Left hindlimb (tissue), 1 donor: ENCODE measurements at places on chromosomes 4 and X.

DNA sequence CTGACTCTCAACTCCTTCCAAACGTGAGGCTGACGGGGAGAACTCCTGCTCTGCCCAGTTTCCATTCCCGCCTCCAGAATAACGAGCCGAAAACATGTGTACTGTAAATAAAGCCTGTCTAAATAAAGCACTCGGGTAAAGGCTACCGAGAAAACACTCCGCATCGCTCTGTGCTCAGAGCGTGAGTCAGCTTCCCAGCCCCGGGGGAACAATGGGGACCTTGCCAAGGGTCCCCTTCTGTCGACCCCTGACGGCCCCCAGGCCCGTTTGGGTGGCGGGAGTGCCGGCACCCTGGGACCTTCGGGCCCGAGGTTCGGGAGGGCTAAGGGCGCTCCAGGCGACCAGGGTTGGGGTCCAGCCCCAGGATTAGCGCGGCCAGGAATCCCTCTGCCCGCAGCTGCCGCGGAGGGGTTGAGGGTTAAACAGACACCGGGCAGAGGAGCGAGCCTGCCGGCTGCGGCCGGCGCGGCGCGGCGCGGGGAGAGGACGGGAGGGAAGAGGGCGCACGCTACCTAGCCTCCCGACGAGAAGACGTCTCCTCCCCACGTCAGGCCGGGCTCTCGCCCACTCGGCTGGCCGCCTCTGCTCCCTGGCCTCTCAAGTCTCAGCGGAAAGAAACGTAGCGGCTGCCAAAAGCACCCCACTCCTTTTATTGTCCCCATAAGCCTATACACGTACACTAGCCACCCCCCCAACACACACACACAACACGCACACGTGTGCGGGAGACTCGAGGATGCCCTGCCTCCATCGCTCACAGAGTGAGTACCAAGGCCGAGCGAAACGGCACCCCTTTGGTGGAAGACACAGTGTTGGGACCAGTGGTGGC is 85.5 kb downstream of the BCOR start:
- no peak for DNase-seq

DNA sequence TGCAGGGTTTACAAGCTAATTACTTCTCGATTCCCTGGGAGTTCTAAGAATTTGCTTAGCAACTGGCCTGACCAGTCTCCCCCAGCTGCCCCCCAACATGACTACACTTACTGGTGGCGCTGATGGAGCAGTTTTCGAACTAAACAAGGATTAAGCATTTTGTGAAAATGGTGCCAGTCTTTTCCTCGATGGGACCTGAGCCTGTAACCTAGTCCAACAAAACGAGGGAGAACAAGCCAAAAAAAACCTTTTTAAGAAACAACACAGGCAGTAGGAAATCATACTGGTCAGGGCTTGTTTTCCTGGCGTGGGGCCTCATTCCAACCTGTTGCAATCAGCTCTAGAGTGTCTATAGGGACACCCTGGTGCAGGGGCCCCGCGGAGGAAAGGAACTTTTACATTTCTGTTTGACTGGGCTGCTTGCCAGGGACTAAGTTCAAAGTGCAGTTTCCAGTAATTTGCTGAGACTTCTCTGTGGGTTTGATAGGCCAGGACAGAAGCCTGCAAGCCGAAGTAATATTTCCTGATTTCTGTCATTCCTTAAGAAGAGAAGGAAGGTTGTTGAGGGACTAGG is 158.7 kb downstream of the SPRY1 start:
- DNase-seq, result peak; percentile 89

GRCh38 chrX:1582686-1583437 is 8.5 kb upstream of the AKAP17A start:
- no peak for DNase-seq

GRCh38 chrX:14872355-14872754 is 514 bp downstream of the FANCB start:
- no peak for DNase-seq

- DNase-seq, result no peak
These were observed 26.7 kb upstream of the CLDN34 start for GRCh38 chrX:9940421-9940820.

- DNase-seq, result no peak
These were observed 10.5 kb upstream of the UBE2NL start for GRCh38 chrX:143873343-143873742.

DNA sequence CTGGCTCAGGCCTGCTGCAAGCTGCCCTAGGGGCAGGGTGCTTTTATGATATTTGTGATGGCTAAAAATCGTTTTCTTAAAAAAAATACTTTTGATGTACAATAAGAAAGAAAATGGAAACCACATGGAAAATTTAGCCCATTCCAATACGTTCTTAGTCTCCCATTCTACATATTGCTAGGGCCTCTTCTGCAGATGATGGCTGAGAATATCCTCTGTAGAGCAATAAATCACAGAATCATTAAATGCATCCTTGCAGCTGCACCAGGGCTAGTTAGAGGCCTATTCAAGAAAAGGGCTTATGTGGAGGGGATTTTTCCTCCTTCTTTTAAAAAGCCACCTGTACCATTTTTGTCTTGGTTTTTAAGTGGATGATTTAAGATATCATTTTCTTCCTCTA is 97.6 kb upstream of the C1GALT1C1 start:
- no peak for DNase-seq

- no peak for DNase-seq
These were observed 59.7 kb downstream of the HADH start for GRCh38 chr4:108049406-108049805.

- DNase-seq, result peak; percentile 63
These were observed 13.3 kb upstream of the CD99 start for GRCh38 chrX:2677764-2678163.

DNA sequence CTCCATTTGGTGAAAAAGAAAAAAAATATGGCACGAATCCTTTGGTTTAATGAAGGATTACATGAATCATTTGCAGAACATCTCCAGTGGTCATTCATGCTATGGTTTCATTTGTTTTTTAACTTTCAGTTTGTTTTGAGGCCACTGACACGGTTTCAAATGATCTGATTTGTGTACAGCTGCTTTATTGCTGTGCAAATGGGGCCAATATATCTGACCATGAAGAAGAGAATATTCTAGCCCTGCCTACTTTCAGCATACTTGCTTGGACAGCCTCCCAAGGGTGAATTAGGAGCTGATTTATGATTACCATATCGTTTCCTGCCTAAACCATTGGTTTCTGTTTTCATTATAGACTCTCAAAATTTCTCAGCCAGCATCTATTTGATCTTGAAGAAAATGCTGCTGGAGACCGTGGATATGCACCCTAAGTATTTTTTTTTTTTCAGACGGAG is 30.7 kb downstream of the SPARCL1 start:
- no peak for DNase-seq

DNA sequence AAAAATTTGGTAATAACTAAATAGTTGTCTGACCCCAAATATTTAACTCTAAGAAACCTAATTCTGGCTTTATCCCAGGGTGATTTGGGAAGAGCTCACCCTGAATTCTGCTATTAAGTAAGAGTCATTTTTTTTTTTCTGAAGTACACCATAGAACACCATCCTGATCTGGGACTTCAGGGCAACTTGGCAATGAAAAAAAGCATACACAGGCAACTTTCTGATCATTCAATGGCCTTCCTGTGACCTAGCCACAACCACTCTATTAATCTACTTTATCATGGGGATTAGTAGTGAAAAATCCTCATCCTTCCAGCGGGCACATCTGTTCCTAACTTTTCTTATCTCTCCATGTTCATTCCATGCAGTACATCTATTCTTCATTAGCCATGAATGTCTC is 333.2 kb upstream of the MAD2L1 start:
- no peak for DNase-seq

DNA sequence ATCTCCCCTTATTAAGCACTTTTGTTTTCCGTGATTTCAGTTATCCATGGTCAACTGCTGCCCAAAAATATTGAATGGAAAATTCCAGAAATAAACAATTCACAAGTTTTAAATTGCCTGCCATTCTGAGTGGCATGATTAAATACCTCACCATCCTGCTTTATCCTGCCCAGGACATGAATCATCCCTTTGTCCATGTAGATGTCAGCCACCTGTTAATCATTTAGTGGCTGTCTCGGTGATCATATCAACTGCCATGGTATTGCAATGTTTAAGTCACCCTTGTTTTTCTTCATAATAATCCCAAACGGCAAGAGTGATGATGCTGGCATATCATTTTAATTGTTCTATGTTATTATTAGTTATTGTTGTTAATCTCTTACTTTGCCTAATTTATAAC is 79.8 kb upstream of the LHFPL1 start:
- no peak for DNase-seq

DNA sequence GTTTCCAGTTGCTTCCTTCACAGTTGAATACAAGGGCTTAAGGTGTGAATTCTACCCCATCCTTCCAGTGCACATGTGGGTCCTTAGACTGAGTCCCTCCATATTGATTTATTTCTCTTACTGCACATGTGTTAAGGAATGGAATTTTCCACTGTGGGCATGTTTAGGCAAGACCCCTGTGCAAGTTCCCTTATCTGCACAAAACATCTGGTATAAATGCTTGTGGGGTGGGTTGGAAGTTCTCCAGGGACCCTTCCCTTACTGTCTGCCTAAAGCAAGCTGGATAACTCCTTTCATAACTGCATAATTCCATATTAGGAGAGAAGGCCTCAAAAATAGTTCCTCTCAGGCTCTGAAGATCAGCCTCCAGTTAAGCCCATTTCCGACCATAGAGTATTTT is 570.9 kb downstream of the ADGRL3 start:
- DNase-seq, result no peak

- peak; percentile 57 for DNase-seq
These were observed 135.8 kb upstream of the FRG1 start for GRCh38 chr4:189804894-189805293.

- DNase-seq, result no peak
These were observed 45.8 kb upstream of the GIMD1 start for GRCh38 chr4:106414366-106414765.

- peak; percentile 93 for DNase-seq
These were observed at the start of gene CXorf38 for GRCh38 chrX:40647307-40648197. Gene CXorf38, minus strand, starts transcription at chrX:40647561. Its CDS starts 41 bp downstream, at chrX:40647520.

DNA sequence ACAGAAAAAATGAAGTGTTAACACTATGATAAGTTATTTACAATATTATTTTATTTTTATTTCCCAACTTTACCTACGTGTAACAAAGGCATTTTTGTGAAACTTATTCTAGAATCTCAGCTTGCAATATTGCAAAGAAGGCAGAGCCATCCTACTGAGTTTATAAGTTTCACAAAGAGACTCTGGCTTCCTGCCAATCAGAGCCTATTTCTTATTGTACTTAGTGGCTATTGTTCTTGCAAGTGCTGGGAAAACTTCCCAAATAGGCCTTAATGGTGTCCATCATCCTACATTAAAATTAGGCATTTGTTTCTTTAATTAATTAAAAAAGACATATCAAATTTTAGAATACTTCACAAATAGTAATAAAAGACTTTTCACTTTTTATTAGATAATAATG is 233.2 kb downstream of the EPHA5 start:
- DNase-seq, result no peak

DNA sequence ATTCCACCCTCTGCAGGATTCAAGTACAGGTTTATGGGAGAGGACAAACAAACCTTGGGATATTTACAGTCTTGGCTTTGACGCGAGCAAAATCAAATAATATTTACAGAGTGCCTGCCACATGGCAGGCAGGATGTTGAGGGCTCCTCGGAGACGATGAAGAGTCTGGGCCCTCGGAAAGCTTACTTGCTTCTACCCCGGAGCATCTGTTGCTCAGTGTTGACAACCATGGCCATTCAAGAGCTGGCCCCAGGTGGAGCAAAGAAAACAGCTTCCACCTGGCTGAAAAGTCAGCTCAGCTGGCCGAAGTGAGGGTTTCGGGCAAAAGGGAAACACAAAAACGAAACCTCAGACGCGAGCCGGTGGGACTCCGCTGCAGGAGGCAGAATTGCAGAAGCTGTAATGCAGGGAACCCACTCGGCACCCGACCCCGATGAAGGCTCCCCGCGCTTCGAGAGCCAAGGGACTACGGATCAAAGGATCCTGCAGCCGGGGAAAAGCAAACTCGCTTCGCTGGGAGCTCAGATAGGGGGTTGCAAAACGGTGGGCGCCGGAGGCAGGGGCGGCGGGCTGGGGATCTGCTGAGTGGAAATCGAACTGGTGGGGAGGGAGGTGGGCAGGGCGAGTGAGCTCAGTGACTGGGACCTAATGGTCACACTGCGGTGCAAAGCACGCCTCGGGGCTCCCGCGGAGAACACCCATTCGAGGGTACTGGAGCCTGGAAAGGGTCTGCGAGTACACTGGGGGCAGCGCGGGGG is 805 bp downstream of the ATP8A1 start:
- peak; percentile 51 for DNase-seq

DNA sequence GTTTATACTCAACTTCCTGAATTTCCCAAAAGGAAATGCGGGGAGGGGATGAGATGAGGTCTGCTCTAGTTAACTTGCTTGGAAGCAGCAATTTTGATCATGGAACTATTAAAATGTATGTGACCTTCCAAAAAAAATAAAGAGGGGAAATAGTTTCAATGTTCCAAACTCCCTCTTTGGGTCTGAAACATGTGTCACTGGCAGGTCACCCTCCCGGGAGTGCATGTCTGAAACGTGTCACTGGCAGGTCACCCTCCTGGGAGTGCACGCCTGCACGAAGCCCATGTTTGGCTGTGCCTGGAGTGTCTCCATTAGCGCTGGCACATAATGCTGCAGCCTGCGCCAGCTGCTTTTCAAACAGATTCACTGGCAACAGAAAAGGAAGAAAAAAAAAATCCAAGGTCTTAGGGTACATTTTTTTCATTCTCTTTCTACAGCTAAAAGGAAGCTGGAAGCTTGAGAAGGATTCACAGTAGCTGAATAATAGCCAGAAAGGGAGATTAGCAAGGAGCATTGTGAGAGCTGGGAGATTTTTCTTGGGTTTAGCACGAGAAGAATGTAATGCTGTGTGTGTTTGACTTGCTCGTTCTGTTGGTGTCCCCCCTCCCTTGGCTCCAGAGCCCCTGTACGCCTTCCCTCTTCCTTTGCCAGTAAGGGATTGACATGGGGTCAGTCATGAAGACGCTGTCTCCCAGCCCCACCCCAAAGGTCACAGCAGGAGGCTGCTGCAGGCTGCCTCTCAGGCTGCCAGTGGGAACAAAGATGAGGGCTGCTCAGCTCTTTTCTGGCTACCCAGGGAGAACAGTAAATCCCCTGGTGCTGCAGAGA is 39.2 kb upstream of the TLR3 start:
- peak; percentile 76 for DNase-seq

GRCh38 chrX:112614640-112615039 is 65.1 kb downstream of the LHFPL1 start:
- DNase-seq, result no peak

DNA sequence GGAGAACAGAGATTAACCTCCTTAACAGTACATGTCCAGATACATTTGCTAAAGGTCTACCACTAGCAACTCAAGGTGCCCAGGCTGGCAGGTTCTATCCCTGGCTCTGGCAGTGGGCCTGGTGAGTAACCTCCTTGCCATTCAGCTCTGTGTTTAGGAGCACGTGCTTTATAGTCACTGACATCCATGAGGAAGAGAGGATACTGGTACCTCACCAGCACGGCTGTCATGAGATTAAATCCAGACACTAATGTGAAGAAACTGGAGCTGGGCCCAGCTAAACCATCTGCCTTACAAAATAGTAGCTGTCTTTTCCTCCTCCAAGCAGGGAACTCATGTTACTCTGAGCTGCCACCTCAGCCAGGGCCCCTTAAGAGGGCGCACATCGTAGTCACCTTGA is 45.3 kb downstream of the GPRASP3 start:
- DNase-seq, result no peak

- no peak for DNase-seq
These were observed 84.7 kb downstream of the LARP7 start for GRCh38 chr4:112721627-112722026.

- DNase-seq, result no peak
These were observed 62.9 kb upstream of the PGRMC2 start for GRCh38 chr4:128350449-128351045.
